ENCODE measurements at places on chromosomes 6 and 20. TPM values are rescaled to one million over a fixed set of nuclear protein-coding genes. Genes with fewer than 3 reads are reported as not detected.

HCK gene
- not detected for total RNA-seq

OVOL2 gene
- total RNA-seq, result 23.1 TPM

C20orf202 gene
- total RNA-seq, result not detected

STMND1 gene
- total RNA-seq, result not detected

TRAPPC3L gene
- not detected for total RNA-seq

SLC22A7 gene
- total RNA-seq, result not detected

FAM110A gene
- 28.4 TPM for total RNA-seq

SLC22A16 gene
- total RNA-seq, result not detected

ADGRF5 gene
- 0.75 TPM for total RNA-seq
